Stimulated activated CD4-positive, alpha-beta T cell treated with anti-CD3 and anti-CD28 coated beads, Interleukin-15, amount 100 ng/mL, for 1 hour (primary cell): ENCODE measurements at places on chromosomes 2 and 18.

DNA sequence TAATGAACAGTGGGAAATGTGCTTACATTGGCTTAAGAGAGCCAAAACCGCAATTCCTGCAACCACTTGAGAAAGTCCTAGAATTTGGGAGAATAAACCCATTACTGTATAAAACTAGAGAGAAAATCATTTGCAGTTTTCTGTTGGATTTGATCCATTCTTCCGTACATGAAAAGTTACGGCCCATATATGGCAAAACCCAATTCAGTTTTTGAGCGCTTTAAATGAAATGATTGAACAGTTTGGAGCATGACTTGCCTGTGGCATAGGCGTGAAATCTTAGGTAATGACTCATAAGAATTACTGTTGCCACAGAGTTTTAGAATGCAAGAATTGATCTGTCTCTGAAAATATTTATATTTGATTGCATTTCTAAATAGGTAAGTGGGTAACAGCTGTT lies 52.0 kb downstream of the PHLPP1 start:
- DNase-seq = no peak

DNA sequence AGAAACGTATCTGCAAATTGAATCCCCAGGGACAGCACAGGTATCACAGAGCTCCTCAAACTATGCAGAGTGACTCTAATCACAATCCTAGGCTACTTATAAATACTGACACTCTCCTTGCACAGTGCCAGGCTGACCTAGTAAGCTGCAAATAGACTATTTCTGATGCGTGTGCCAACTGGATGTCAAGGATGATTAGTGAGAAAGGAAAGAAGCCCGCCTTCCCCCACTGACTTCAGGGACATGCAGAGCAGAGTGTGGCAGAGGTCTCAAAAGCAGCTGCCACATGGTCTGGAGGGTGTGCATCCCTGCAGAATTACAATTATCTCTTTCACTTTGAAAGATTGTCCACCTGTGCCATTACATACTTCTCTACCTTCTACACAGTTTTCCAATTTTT lies 235.6 kb downstream of the CPS1 start:
- DNase-seq = no peak

- no peak for DNase-seq
These were observed 21.0 kb upstream of the SELENOI start for GRCh38 chr2:26324903-26325302.

DNA sequence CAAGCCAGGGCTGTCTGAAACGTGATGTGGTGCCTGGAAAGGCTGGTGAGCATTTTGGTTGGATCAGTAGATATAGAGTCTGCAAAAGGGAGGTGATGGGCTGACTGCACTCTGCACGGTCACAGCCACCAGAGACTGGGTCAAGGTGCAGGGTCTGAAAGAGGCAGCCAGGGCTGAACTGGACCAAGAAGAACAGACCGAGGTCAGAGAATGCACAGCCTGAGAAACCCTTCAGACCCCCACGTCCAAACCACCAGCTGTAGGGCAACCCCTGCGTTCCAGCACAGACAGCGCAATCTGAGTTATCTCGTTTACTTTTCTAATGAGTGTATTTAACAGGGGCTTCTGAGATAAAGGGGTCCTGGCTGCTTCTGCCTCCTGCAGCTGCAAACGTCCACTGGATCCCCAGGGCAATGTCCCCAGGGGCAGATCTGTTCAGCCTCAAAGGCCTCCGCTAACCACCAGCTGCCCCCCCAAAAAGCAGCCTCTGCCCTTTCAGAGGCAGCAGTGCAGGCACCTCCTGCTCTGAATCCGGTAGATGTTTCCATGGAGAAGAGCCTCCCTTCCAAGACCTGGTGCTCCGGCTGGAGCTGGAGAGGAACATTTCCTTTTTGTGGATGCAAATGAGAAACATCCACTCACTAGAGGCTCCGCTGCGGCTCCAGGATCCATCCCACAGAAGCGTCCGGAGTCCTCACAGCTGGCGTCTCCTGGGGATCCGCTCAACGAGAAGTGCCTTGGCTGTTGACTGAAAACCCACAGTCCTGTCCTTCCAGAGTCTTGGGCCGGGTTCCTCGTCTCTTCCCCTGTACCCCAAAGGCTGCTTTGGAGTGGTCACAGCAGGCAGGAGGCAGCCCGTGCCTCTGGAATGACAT lies 970 bp upstream of the KCNG2 start:
- no peak for DNase-seq

DNA sequence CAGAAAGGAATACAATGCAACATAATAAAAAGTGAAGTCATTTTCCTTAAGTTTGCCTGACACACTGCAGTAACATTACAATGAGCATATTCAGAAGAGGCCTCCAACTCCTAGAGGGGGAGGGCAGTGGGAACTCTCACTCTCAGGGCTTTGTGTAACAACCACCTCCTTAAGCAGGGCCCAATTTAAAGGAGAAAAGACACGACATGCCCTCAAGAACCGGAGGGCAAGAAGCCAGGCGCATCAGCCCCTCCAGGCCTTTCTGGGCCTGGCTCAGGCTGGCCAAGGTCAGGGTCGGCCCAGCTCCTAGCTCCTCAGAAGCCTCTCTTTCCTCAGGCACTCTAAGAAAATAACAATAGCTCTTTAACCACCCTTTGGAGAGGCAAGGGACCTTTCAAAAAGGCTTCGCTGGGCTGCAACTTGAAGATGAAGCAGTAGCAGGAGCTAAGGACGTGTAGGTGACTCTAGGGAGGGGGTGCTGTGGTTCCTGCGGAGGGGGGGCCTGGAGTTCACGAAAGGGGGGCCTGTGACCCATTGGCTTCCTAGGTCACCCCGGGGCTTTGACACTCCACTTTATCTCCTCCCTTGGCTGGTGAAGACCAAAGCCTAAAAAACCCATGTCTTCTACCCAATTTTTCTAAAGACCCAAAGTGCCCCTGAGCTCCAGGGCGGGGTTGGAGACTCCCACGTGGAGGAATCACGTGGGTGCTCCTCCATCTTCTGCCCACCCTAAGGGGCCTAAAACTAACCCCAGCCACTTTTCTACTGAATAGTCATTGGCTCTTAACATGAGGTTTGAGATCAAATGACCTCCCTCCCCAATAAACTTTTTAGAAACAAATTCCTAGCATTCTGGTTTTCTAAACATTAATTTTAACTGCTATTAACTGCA lies 13.3 kb downstream of the SERTAD2 start:
- no peak for DNase-seq

DNA sequence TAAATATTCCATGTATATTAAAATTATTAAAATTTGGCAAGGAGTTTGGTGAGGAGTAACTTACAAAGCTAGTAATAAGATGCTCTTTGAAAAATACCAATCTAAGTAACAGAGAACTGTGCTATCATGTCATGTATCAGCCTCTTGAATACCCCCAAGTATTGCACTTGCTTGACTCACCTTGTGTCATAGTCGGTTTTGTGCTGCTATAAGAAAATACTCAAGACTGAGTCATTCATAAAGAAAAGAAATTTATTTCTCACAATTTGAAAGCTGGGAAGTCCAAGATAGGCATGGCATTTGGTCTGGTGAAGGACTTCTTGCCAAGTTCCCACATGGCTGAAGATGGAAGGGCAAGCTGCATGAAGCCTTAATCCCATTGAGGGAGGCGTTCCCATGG lies 179.2 kb downstream of the MEMO1 start:
- no peak for DNase-seq

- no peak for DNase-seq
These were observed 247.1 kb downstream of the MYCN start for GRCh38 chr2:16187482-16187817.

DNA sequence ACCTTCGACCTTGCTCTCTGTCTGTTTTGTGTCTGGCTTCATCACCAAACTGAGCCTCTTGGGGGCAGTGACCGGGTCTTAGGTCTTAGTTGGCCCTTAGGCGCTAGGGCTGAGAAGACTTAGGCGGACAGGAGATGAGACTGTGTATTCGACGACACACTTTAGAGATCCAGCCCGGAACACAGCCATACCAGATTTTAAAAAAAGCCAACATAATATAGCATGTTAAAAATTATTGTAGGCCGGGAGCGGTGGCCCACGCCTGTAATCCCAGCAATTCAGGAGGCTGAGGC lies 9.5 kb upstream of the PROC start:
- DNase-seq = no peak

GRCh38 chr18:63836456-63836855 lies 51.0 kb upstream of the SERPINB2 start:
- DNase-seq = no peak

- no peak for DNase-seq
These were observed 20.4 kb upstream of the CD226 start for GRCh38 chr18:69968039-69968438.

- DNase-seq = no peak
These were observed 71.1 kb downstream of the RFTN2 start for GRCh38 chr2:197604117-197604860.

DNA sequence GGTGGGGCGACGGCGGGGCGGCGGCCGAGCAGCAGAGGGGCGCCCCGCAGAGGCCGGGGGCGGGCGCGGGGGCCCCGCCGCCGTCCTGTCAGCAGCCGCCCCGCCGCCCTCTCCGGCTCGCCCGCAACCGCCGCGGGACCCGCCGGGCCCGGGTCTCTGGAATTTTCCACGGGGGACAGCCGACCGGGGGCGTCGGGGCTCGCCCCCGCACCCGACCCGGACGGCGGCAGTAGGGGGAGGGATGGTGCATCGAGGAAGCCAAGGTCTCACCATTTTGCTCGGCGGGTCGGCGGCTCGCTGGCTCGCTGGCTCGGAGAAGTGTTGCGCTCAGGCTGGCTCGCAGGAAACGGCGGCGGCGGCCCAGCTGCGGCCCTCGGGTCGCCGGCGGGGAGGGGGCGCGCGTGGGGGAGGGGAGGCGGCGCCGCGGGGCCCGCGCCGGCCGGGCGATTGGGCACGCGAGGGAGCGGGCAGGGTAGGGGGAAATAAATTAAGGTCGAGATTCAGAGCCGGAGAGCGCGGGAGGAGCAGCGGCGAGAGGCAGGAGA lies 405 bp downstream of the PPP3R1 start:
- peak; percentile 31 for DNase-seq

GRCh38 chr2:189698020-189698887 lies 23.8 kb downstream of the ANKAR start:
- no peak for DNase-seq

DNA sequence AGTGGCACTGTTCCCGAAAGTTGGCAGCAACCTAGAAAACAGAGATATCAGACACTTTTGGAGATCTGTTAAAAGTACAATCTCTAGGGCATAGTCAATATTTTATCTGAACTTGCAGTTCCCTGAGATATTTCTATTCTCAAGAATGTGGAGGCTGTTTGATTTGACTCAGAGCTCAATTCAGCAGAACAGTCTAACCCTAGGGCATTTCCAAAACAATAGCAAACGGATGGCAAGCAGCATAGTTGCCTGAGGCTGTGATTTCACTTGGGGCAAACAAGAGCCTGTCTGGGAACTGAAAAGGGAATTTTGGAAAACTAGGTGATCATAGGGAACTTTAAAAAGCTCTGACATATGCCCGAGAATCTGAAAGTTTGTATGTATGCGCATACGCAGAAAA lies 772.8 kb upstream of the LRRTM1 start:
- no peak for DNase-seq

DNA sequence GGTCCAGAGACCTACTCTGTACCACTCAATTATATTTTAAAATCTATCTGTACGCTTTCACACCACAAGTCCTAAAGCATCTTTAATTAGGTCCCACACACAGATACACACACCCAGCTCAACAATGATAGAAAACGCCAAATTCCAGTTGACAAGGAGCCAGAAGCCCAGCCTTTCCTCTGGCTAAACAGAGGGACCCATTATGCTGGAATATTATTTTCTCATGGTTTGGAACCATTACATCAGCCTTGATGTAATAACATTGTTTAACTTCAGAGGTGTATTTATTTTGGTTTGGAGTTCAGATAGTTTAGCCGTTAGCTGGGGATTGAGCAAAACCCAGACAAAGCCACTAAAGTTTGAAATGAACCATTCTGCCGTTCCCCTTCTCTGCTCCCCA lies 14.0 kb upstream of the INHBB start:
- no peak for DNase-seq

DNA sequence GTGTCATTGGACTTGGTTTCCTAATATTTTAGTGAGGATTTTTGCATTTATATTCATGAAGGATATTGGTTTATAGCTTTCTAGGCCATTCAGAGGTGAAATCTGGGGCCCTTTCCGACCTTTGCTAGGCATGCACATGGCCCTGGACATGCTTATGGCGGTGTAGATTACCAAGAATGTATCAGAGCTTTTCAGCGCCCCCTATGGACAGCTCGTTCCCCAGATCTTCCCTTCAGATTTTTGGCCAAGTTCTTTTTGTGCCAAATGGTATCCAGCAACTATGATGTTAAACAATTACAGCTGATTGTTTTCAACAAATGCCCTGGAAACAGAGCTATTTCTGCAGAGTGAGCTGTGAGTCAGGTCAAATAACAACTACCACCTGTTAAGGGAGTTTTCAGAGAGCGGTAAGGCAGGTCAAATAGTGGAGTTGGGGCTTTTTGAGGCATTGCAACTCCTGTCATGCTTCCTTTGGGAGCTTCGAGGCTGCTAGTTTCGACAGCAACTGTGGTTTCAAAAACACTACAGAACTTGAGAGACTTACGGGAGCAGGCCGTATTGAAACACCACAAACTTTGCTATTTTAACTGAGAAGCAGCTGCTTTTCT lies 188.3 kb downstream of the ZNF516 start:
- DNase-seq = no peak

- no peak for DNase-seq
These were observed 108.4 kb downstream of the FAM210A start for GRCh38 chr18:13617826-13618515.

DNA sequence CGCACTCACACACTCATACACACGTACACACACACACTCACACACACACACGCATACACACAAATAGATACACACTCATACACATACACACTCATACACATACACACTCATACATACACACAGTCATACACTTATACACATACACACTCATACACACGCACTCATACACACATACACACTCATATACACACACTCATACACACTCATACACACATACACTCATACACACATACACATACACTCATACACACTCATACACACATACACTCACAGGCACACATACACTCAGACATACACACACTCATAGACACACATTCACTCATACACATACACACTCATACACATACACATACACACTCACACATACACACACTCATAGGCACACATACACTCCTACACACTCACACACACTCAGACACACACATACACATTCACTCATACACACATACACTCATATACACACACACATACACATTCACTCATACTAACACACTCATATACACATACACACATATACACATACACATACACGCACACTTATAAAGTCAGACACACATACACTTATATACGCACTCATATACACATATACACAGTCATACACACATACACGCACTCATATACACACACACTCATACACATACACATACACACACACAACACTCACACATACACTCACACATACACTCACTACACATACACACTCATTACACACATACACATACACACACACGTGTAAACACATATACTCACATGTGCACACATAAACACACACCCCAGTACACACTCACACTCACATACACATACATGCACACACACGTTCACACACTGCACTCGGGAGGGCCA lies 28.7 kb downstream of the KCNIP3 start:
- no peak for DNase-seq

DNA sequence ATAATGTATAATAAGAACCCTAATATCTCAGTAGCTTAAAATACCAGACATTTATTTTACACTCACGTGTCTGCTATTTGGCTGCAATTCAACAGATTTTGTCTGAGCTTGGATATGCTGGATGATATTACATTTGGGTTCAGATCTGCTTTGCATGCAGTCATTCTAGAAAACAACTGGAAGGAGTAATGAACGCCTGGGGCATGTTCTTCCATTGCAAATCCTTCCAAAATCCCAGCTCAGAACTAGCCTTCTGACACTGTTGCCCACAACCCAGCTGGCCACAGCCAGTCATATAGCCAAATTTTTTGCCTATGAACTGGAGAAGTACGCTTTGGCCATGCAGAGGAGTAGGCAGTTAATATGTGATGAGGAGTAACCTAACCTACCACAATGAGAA lies 597.8 kb upstream of the VRK2 start:
- no peak for DNase-seq
